H9 (cell line): ENCODE measurements at places on chromosomes 3 and 15. TPM values are rescaled to one million over a fixed set of nuclear protein-coding genes. Genes with fewer than 3 reads are reported as not detected.

GP5 gene
- not detected in 2 replicates for total RNA-seq

ATG3 gene
- total RNA-seq, result 59.3 and 60.7 TPM in 2 replicates

SOX14 gene
- 0.35 and 0.57 TPM in 2 replicates for total RNA-seq

GOLGA8G gene
- total RNA-seq, result not detected in 2 replicates

TYRO3 gene
- 118 and 124 TPM in 2 replicates for total RNA-seq

- no peak for DNase-seq
Measured at GRCh38 chr3:126679831-126680666, 24.0 kb upstream of the CHCHD6 start.

- DNase-seq, result no peak
Measured at GRCh38 chr3:128222796-128223385, 69.6 kb downstream of the EEFSEC start.

- no peak for DNase-seq
Measured at GRCh38 chr15:98997755-98998154, 9.8 kb downstream of the PGPEP1L start.

DNA sequence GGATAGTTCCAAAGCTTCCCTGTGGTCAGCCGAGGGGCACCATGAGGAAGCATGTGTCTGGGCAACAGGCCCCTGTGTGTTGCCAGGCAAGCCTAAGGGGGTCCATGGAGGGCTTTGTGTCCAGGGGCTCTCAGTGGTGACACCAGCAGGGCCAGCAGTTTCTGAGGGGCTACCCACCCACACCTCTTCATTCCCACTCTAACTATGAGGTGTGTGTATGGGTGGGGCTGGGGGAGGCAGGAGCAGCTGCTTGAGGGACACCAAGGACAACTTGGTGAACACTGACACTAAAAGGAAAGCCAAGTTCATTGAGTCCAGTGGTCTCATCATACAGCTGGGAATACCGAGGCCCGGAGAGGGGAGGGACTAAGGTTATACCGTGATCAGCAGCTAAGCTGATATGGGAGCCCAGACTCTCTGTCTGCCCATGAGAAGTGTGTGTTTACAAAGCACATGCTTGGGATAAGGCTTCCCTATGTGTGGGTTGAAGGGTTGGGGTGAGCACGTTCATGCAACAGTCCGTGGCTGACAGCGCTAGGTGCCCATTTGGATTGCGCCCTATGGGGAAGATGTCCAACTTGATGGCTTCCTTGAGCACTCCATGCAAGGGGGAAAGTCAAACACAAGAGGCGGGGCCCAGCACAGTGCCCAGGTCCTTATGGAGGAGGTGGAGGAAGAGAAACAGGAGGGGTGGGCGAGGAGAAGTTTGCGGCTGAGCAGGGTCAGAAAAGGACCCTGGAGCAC is 34.8 kb upstream of the CHRNB4 start:
- DNase-seq, result no peak

DNA sequence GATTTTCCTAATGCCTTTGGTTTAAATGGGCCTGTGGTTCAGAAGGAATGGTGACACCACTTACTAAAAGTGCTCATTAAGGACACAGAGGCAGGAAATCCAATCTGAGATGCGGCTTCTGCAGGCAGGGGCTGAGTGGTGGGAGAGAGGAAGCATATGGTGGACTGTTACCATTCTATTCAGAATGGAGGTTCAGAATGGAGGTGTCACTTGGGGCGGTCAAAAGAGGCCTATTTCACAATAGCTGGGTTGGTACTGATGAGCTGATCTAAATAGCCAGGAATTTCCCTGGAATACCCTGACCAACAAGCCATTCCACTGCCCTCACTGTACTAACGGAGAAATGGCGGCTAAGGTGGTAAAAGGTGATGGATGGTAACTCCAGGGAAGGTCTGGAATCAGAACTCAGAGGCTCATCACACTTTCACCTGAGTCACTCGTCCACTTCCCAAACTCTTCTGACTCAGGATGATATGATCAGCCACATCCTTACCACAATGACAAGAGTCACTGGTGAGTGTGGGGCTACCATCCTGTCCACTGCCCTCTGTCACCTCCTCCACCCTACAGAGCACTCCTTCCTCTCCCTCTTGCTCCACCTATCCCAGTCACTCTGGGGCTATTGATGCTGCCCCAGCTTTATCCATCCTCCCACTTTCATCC is 15.7 kb downstream of the RFT1 start:
- DNase-seq, result no peak

- no peak for DNase-seq
Measured at GRCh38 chr15:101242160-101242998, 9.5 kb downstream of the CHSY1 start.

- DNase-seq, result no peak
Measured at GRCh38 chr3:13427662-13428603, 7.8 kb upstream of the NUP210 start.

DNA sequence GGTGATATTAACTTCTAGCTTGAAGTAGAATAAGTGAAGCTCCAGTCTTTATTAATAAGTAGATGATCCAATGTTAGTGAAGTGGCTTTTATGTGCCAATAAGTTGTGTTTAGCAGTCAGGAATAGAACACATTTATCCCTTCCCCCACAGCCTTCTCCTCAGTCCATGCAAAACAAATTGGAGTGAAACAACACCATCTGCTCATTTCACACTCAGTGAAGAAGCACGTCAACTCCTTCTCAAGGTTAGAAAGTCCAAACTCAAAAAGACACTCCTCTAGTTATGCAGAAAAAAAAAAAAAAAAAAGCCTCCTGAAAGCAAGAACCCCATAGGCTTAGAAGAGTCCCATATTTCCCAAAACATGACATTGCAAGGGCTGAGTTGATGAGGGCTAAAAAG is 18.0 kb upstream of the NEO1 start:
- DNase-seq, result no peak
